ENCODE measurements at places on chromosomes 3 and 15.

DNA sequence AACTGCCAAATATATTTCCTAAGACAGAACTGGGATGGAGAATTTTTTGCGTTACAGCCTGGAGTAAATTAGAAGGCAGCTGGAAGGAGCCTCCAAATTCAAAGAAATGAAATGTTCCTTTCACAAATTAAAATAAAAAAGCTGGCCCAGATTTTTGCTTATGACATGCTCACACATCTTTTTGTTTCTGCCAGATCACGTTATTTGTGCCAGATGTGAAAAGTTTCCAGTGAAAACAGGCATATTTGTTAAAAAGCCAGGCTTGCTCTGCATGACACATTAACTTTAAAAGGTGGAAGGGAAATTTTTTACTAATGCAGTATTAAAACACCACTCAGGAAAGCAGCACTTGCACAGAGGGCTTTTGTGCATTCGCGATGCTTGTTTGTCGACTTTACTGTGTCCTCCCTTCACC, 23.3 kb upstream of the ACKR4 start:
- DNase-seq, result no peak

DNA sequence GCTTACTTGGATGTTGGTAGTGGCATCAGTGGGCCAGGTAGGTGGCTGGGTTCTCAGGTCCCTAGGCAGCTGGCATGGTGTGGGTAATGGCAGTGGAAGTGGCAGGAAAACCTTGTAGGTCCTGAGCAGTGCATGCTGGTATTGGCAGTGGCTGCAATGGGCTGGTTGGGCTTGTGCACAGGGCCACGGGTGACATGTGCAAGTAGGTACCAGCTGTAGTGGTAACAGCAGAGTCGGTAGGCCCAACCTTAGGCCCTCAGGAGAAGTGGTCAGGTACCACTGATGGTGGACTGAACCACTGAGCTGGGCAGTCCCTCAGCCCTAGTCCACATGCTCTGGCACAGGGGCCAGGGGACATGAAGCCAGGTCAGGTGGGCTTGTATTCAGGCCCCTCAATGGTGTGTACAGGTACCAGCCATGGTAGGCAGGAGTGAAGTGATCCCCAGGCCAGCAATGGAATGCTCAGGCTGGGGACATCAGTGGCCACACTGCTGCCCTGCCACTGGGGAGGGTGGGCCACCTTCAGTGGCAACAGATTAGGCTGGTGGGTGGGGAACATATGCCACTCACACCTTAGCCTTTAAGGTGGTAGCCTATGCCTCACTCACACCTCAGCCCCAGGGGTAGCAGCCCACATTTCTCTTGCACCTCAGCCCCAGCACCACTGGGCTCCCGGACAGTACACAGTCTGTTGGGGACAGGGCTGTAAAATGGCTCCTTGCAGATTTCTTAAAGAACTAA, 118.1 kb downstream of the LRRK1 start:
- DNase-seq, result no peak

DNA sequence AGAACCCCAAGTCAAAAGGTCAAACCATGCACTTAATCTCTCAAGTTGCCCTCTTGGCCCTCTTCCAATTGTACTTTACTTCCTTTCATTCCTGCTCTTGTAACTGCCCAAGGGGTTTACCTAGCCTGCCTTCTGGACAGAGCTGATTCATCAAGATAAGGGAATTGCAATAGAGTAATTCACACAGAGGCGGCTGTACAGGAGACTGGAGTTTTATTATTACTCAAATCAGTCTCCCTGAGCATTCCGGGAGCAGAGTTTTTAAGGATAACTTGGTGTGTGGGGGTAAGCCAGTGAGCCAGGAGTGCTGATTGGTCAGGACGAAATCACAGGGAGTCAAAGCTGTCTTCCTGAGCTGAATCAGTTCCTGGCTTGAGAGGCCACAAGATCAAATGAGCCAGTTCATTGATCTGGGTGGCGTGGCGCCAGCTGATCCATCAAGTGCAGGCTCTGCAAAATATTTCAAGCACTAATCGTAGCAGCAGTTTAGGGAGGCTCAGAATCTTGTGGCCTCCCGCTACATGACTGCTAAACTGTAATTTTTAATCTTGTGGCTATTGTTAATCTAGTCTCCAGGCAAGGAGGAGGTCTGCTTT, 590.0 kb downstream of the EPHA3 start:
- no peak for DNase-seq

GRCh38 chr15:69576035-69576526, 123.5 kb downstream of the RPLP1 start:
- DNase-seq, result no peak

- DNase-seq, result no peak
Measured at GRCh38 chr15:27955087-27955486, 144.0 kb downstream of the OCA2 start.

DNA sequence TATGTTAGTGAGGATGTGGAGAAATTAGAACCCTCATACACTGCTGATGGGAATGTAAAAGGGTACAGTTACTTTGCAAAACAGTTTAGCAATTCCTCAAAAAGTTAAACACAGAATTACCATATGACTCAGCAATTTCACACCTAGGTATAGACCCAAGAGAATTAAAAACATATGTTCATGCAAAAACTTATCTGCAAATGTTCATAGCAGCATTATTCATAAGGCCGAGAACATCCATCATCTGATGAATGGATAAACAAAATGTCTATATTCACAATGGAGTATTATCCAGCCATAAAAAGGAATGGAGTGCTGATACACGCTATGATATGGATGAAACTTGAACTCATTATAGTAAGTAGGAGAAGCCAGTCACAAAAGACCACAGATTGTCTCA, 10.3 kb downstream of the SEC13 start:
- DNase-seq, result no peak

Data from GM12864 (cell line).